ENCODE measurements at places on chromosomes 2 and 18.
A peak's percentile ranks its signal among the peaks of the same experiment; 100 is the strongest.

DNA sequence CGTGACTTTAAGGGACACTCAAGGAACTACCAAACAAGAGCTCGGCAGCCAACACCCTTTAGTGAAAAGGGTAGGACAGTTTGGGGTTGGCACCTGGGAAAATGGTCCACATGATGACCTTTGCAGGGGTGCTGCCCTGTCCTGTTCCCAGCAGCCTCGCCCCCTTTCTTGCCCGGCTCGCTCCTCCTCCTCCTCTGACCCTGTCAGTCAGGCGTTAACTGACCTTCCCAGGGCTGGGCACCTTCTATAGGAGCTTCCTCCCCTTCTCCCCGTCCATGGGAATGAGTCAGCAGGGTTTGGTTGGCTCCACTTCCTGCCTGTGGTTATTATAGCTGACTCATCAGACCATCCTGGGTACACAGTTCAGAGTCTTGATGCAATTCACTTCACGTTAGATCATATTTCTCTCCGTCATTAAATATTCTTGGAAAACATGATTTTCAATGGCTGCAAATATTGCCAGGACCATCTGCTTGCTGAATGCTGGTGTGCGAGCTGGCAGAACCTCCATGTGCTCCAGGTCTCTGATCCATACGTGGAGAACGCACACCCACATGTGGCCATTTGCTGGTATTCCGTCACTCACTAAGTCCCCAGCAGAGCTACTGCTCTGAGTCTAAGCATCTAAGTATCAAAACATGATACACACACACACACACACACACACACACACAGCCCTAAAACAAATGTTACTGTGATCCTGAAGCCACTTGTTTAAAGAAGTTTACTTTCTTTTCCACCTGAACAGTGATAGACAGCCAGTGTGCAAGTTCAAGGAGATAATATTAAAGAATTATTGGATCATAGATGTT, 185.0 kb downstream of the ANAPC1 start:
- peak; percentile 97 for DNase-seq

- no peak for DNase-seq
Observed at GRCh38 chr2:71457923-71458322, 4.6 kb downstream of the DYSF start.

DNA sequence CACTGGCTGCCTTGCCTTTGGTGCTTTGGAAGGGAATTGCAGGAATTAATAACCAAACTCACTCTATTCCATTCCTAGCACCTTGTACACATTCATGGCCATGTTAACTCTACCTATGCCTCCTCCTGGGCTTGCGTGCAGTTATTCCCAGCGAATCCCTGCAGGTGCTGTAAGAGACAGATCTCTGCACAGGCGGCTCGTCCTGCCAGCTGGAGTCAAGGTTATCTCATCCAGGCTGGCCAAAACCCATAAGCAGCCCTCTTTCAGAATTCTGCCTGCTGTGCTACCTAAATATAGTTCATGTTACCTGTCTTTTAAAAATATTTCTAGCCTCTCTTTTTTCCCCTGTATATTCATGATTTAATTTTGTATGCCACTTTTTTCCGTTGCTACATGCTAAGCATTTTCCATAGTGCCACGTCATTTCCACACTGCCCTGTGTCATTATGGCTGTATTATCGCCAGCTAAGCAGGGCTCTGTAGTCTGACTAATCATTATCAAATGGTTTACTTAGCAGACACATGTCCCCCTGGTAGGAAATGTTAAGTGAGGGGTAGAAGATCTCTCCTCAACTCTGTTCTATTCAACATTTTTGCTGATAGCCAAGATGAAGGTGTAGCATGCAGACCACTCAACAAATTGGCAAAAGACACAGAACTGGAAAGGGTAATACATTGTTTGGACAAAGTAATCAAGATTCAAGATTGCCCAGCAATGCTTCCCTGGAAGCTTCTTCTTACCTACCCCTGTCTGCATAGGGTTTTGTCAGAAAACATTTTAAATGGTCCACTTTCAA, 79.7 kb upstream of the TAF1B start:
- DNase-seq: no peak

DNA sequence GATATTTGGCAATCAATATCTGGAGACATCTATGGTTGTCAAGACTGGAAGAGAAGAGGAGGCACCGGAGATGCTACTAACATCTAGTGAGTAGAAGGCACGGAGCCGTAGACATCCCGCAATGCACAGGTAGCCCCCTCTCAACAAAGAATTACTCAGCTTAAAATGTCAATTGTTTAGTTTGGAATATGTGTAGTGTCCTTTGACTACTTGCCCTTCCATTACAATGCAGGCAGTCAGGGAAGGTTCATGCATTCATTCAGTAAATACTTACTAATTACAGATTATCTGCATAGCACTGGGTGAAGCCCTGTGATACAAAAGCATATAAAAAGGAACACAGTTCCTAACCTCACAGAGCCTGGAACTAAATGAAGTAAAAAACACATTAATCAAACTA, 294.0 kb downstream of the RIT2 start:
- no peak for DNase-seq

GRCh38 chr2:13488965-13489364, 772.2 kb downstream of the TRIB2 start:
- DNase-seq: no peak

DNA sequence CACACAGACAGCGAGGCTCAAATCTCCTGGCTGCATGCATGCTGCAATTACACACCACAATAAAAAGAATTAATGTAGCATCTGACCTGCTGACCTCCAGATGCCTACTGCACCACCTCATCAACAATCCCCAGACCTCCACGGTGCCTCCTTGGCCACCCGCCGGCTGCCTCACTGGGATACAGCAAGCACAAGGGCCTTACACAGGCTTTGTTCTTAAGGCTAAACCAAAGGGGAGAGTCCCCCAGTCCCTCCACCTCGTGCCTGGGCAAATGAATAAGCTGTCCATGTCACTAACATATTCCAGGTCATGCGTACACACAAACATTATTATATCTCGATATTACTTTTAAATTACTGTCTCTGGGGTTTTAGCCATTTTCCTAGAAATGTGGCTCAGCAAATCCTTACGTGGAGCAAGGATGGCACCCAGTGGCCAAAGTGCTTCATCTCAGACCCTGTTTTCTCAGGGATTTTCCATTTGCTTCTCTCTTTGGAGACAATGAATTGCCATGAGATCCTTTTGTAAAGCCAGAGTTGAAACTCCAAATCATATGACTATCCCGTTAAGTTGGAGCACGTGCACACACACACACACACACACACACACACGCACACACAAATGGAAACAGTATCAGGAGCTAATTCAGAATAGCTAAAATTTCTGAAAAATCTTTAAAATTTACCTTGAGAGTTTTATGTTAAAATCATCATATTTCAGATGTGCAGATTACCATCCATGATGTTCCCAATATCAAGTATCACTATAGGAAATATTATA, 313.8 kb downstream of the PDE11A start:
- peak; percentile 62 for DNase-seq

- DNase-seq: no peak
Observed at GRCh38 chr2:102391565-102391964, 31.4 kb upstream of the IL18RAP start.

DNA sequence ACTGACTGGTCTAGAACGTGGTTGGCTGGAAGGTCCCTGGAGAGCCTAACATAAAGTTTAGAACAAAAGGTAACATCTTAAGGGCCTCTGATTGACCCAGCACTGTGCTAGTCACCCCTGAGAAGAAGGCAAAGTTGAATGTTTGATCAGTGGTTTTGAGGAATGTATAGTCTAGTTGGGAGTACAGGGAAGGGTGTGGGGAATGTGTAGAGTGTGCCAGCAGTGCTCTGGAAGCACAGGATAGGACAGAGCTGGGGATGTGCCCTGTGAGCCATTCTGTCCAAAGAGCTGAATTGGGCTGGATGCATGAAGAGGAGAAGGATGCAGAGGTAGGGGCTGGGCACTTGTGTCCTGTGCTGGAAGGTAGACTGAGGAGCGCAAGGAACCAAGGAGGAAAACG, 41.0 kb upstream of the DOCK10 start:
- no peak for DNase-seq

- no peak for DNase-seq
Observed at GRCh38 chr2:36140391-36140790, 215.2 kb upstream of the CRIM1 start.

DNA sequence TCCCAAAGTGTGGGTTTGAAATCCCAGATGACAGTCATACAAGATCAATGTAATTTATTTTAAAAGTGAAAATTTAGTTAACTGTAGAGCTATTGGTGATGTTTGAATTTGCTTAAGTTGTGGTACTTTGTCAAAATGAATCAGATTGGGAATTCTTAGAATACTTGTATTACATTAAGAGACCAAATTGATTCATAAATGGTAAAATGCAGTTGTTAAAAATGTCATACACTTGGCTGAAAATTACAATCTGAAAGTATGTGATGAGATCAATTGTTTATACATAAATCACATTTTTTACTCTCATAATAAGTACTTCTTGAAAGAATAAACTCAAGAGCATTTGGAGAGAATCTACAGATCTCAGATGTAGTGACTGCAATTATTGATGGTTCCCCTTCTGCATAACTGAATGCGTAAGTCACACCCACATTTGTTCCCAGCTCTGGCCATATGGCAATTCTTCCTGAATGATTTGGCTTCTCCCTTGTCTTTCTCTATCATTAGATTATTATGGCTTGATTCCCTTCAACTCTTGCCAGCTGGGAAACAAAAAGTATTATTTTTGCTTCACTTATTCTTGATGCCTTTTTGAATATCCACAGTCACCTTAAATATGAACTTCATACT, 558.5 kb downstream of the CPS1 start:
- no peak for DNase-seq

DNA sequence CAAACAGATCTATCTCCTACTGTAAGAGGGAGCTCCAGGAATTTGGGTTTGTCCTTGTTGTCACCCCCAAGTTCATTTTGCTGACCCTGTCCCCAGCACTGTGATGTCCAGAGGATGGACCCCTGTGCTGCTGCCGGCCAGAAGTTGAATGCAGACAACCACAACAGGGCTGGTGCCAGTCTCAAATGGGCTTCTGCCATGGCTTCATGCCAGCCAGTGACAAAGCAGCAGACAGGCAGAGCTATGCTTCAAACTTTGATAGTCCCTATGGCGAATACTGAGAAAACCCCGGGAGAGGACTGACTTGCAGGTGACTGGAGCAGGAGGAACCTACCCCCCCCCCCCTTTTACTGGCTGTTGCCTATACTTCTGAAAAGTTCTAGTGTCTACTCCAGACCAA, 3.2 kb downstream of the SMAD7 start:
- no peak for DNase-seq

GRCh38 chr18:51345848-51346391, 148.4 kb upstream of the MEX3C start:
- DNase-seq: no peak

DNA sequence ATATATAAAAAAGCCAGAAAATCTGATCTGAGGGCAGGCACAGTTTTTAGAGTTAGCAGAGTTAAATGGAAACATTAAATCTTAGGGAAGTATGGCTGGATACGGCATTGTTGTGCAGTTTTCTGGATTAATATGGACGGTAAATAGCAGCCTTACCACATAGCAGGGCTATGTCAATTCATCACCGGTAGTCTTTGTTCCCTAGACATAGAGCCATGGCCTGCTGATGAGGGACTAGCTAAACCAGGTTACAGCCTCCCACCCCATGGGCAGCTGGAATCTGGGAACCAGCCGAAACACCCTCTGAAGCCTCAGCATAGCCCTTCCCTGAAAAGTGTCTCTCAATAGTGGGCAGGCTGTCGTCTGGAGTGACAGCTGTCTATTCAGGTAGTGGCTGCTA, 32.4 kb downstream of the CDCA7 start:
- no peak for DNase-seq

DNA sequence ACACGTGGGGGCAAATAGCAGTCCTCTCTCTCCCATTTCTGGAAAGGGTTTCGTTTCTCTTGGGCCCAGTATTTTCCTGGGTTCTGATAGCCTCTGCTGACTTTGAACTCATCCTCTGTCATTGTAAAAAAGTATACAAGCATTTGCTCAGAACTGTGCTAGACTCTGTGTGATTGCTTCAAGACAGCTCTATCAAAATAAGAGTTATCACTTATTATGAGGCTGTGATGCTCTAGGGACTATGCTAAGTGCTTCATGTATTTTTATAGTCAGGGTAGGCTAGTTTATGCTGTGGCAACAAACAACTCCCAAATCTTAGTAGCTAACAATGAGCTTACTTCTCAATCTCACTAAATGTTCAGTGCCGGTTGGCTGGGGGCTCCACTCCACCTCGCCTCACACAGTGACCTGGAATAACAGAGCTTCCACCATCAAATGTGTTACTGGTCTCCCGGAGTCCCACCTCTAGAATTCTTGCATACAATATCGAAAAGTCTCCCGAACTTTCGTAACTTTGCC, 110.8 kb upstream of the CDC42EP3 start:
- DNase-seq: no peak

GRCh38 chr2:33632831-33633230, 33.7 kb upstream of the FAM98A start:
- DNase-seq: no peak

GRCh38 chr18:199214-199613, 40.9 kb downstream of the USP14 start:
- no peak for DNase-seq

GRCh38 chr2:127527001-127527804, 914 bp upstream of the IWS1 start:
- no peak for DNase-seq

GRCh38 chr2:177239932-177240630, 24.4 kb downstream of the NFE2L2 start:
- peak; percentile 61 for DNase-seq

- no peak for DNase-seq
Observed at GRCh38 chr2:152577579-152577978, 139.7 kb downstream of the PRPF40A start.

- DNase-seq: no peak
Observed at GRCh38 chr2:57880446-57880845, 166.2 kb upstream of the VRK2 start.

- peak; percentile 58 for DNase-seq
Observed at GRCh38 chr18:9914584-9915290, 921 bp downstream of the VAPA start.

DNA sequence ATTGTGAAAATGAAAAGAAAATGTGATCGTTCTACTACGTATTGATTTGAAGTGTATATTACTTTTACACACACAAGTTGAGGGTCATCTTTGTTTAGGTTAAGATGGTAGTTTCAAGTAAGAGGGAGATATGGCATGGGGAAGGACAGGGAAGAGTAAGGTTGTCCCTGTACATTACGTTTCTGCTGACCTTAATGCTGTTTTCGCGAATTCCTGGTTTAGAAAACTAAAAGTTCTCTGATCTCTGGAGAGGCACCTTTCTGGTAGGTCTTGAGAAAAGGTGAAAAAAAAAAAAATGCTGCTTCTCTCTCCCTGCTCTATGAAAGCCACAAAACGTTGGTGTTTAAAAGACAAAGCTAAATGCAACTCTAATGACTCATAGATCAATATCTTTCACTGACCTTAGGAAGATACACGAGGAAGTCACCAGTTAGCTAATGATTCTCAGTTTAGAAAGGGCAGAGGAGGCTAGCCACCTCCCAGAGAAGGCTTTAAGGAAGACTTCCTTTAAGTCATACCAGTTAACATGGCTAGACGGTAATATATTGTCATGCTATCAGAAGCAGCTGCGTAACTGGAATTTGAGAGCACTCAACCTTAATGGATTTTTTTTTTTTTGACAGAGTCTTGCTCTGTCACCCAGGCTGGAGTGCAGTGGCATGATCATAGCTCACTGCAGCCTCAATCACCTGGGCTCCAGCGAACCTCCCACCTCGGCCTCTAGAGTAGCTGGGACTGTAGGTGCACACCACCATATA, 13.2 kb downstream of the TXNDC2 start:
- no peak for DNase-seq

- DNase-seq: no peak
Observed at GRCh38 chr2:205696331-205696926, 14.1 kb downstream of the NRP2 start.

- no peak for DNase-seq
Observed at GRCh38 chr2:85834466-85834865, 54.3 kb downstream of the ST3GAL5 start.

Measured in retinal pigment epithelial cell (primary cell).